ENCODE measurements at places on chromosomes 6 and 20. TPM values are rescaled to one million over a fixed set of nuclear protein-coding genes. Genes with fewer than 3 reads are reported as not detected.

Gene CNBD2
- total RNA-seq: 9.6 TPM

GRCh38 chr6:135743476-135743875 is 108.0 kb upstream of the PDE7B start:
- DNase-seq: no peak

DNA sequence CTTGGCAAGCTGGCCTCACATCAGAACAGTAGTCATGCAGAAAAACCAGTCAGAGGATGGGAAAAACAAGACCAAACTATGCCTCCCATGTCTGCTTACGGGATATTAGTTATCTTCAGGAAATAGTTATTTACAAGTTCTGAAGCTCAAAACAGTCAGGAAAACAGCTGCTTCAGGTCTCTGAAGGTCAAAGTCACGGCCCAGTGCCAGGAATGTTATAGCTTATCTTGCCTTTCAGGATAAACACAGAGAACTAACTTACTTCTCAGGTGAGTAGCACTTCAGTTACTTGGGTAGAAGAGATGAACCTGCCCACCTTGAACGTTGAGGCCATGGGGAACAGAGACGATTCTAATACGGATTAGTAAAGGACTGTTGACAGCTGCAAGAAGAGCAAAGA is 310.7 kb downstream of the KIF16B start:
- DNase-seq: no peak

DNA sequence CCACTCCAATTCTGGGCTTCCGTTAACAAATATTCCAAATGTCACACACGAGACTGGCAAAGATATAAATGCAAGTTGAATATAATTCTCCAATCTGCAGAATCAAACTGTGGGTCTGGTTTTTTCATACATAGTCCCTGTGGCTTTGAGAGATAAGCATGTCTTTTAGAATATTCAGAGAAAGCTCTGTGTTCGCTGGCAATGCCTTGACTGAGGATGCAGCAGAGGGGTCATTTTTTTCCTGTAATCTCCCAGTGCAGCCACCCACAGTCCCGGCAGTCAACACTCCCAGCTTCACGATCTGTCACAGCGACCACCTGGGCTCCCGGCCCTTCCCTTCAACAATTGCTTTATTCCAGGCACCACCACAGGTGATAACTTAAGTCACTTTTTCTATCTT is 30.5 kb downstream of the MUC22 start:
- no peak for DNase-seq

DNA sequence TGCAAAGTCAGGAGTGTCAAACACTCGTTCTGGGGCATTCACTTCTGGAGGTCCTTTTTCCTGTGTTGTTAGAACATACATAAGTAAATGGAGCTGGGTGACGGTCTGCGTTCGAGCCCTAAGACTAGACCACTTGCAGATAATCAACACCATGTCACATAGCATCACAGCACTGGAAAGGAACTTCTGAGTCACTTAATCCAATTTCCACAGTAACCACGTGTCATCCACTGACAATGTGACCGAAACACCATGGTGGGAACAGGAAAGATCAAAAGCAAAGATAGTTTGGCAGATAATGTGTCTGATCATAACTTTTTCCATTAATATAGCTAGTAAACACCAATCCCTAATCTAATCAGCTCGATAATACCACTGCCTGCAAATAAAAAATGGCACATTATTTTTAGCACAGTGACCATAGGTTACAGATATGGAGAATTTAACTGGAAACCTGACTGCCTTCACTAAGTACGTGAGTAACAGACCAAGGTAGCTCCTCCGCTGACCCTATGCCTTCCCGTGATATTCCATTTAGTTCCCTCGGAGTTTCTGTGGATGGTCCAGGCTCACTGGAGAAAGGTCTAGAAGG is 34.8 kb downstream of the WRNIP1 start:
- no peak for DNase-seq

GRCh38 chr6:10510592-10511367 is 10.4 kb upstream of the GCNT2 start:
- no peak for DNase-seq

GRCh38 chr6:44869321-44869897 is 458.7 kb upstream of the RUNX2 start:
- no peak for DNase-seq

DNA sequence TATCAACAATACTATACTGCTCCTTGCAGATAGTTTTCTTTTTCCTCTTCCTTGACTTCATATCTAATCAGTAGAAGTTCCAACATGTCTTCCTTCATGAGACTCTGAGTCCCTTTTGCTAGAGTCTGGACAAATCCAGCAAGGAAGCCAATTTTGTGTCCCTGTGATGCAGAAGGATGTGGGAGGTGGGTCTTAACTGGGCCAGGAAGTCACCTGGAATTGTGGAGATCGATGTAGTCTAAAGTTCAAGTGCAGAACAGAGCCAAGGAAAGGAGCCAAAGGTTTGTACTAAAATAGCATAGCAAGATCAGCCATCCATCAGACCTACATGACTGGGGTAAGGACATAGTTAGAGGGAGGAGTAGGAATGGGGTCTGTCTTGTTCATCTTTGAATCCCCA is 37.6 kb downstream of the SPTLC3 start:
- no peak for DNase-seq

DNA sequence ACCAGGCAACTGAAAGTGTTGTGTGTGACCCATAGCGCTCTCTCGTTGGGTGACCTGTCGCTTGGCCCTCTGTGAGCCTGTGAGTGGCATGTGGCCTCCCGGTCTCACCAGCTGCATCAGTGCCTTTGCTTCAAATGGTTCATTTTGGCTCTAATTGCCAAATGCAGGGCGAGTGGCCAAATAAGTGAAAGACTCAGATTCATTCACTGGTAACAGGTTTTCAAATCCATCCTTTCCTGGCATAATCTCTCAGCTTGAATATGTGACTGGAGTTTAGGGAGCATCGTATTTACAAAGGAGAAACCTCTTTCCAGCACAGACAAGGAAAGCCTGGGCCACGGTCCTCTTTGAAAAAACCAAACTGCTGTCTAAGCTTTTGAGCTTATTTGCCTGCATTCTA is 321.6 kb upstream of the QKI start:
- no peak for DNase-seq

DNA sequence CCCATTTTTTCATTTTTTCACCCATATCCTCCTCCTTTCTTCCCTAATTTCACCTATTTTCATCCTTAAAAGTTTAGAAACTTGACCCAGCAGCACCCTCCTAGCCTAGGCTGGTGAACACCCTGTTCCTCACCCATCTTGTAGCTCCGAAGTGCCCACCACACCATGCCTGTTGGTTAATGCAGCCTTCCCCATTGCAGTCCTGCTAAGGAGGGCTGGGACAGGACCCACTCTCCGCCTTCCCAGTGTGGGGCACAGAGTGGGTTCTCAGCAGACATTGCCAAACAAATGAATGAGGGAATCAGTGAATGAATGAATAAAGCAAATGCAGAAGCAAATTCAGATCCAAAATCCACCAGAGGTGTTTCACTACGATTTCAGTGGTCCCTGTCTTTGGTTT is 45.7 kb downstream of the CTCFL start:
- DNase-seq: no peak

Measured in suprapubic skin (tissue), 4 donors.